ENCODE measurements at places on chromosomes 5 and 9.

DNA sequence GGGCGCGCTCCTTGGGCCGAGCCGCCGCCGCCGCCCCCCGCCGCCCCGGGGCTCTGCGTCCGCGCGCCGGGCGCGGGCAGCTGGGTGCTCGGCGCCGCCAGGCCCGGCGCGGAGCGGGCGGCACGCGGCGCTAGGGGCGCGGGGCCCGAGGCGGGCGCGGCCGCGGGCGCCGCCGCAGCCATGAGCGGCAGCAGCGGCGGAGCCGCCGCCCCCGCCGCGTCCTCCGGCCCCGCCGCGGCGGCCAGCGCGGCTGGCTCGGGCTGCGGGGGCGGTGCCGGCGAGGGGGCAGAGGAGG is 351 bp downstream of the TRIO start:
- no peak for ATAC-seq

DNA sequence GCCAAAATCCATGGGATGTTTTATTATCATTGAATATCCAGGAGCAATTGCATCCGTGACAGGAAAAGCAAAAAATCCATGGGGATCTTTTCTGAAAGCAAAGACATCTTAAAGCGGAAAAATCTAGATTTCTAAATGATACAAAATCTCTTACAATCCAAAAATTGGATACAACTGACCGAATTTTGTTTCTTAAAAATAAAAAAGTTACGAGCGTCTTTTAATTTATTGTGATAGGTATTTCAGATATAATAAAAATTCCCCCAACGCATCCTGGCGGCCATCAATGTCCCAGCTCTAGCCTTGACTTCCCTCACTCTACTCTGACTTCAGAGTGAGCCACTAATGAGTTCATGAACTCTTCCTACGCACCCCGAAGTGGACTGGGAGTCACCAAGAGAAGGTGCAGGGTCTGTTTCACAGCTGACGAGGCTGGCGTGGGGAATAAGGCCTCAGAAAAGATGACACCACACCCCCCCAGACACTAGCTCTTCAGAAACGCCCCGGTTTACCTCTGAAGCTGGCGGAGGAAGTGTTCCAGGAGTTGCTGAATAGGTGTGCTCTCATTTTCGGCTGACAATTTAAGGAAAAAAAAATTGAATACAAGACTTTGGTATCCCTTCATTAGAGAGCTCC is 3.4 kb downstream of the BRD9 start:
- ATAC-seq: no peak

DNA sequence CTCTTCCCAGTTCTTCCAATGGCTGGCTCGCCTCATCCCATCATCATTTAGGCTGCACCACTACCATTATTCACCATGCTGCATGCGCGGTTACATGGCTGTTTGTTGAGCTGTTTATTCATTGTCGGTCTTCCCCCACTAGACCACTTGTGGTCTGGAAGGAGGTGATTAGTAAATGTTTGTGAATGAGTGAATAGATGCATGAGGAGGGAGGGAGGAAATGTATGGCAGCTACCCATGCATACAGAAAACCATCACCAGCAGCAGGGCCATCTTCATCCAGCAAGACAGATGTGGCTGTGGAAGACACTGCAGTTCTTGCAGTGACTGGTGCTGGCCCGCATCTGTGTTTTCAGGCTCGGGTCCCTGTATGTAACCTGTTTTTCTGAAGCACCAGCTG is 113.3 kb upstream of the SAP30L start:
- ATAC-seq: no peak

DNA sequence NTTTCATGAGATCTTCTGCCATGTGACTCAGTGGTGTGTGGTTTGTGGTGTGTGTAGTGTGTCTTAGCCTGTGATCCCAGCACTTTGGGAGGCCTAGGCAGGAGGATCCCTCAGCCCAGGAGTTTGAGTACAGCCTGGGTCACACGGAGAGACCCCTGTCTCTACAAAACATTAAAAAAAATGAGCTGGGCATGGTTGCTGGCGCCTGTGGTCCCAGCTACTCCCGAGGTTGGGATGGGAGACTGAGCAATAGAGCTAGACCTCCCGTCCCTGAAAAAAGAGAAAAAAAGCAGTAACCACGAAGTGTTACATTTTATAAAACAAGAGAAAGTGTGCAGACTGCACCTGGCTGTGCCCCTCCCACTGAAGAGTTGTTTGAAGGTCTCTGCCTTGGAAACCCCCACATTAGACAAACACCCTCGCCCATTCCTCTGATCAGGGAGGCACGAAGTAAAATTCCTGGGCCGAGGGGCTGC is 21.2 kb upstream of the RNU6ATAC start:
- no peak for ATAC-seq

DNA sequence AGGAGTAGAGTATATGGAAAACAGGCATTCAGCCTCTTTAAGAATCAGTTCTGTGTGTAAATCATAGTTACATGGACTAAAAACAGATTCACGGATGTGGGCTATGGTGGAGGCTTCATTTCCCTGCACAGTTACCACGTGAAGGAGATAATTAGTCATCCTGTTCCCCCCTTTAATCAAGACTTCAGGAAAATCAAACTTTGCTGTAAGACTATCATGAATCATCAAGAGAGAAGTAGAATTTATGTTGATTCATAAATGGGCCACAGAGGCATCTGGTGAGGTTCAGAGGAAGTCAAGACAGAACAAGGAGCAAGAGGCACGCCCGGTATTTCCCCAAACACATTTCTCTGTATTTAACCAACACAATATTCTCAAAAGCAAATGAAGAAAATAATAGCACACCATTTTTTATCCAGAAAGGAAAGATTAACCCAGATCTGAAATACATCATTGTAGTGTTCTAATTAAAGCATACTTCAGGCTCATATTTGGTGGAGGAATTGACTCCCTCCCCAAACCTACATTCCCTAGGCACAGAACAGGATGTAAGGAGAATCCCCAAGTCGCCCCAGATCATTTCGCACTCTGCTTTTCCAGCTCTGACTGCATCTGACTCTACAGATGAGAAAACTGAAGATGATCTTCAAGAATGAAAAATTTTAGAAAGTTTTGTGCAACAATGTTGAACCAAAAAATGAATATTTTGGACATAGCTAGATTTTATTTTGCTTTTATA is 175.8 kb upstream of the GAS1 start:
- peak; percentile 67 for ATAC-seq

Measured in esophagus mucosa (tissue), 1 donor.